ENCODE measurements at places on chromosomes 6 and 20. TPM values are rescaled to one million over a fixed set of nuclear protein-coding genes. Genes with fewer than 3 reads are reported as not detected.

The EPPIN gene
- total RNA-seq, result not detected

The SLC2A10 gene
- total RNA-seq, result not detected

The GPLD1 gene
- total RNA-seq, result 0.18 TPM

The MMUT gene
- 16.5 TPM for total RNA-seq

The TRIM10 gene
- total RNA-seq, result 0.05 TPM

All from T-helper 2 cell treated with Interferon-gamma antibody and Interleukin-4, amounts not matched to agents 100 ng/mL and 5 ng/mL, for 36 hours (primary cell).